Left ventricle myocardium superior (tissue), 1 donor: ENCODE measurements at places on chromosomes 3 and 15. TPM values are rescaled to one million over a fixed set of nuclear protein-coding genes. Genes with fewer than 3 reads are reported as not detected.

Gene PIGZ
- total RNA-seq: 2.8 TPM

Gene SLC25A20
- total RNA-seq: 124 TPM

Gene RABL3
- total RNA-seq: 19.4 TPM

Gene GHSR
- total RNA-seq: not detected

Gene SKOR1
- 0.07 TPM for total RNA-seq

DNA sequence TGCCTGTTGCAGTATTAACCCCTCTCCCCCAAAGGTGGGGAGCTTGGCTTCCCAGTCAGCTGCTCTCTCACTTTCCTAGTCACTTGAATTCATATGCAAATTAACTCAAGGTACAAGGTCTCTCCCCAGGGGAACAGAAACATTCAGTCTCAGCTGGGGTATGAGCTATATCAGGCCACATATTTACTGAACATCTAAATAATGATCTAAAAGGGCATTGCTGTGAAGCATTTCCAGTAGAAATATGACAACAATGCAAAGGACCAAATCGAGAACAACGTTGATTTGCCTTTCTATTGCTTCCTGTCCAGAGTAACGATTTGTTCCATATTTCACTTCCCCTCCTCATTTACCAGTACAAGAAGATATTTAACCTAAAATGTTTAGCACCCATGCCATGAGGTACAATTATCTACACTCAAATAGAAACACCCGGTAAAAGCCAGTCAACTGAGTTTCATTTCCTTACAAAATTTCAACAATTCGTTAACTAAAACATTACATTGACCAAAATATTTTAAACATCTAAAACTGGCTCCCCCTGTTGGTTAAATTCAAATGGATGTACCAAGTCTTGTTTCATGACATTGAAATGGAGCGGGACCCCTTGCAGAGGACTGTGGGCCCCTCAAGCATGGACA, 36.5 kb upstream of the KLHL6 start:
- no peak for DNase-seq

GRCh38 chr15:62440362-62441105, 275.4 kb upstream of the C2CD4B start:
- no peak for DNase-seq

GRCh38 chr15:82572311-82572710, 32.1 kb upstream of the RPS17 start:
- DNase-seq: no peak

GRCh38 chr3:71050538-71051258, 532.8 kb downstream of the FOXP1 start:
- DNase-seq: no peak

GRCh38 chr3:145522893-145523651, 637.9 kb downstream of the PLOD2 start:
- DNase-seq: peak; percentile 23

- no peak for DNase-seq
Observed at GRCh38 chr3:135805752-135806151, 159.8 kb upstream of the PPP2R3A start.

GRCh38 chr15:92877000-92877399, 23.1 kb upstream of the CHD2 start:
- DNase-seq: no peak

DNA sequence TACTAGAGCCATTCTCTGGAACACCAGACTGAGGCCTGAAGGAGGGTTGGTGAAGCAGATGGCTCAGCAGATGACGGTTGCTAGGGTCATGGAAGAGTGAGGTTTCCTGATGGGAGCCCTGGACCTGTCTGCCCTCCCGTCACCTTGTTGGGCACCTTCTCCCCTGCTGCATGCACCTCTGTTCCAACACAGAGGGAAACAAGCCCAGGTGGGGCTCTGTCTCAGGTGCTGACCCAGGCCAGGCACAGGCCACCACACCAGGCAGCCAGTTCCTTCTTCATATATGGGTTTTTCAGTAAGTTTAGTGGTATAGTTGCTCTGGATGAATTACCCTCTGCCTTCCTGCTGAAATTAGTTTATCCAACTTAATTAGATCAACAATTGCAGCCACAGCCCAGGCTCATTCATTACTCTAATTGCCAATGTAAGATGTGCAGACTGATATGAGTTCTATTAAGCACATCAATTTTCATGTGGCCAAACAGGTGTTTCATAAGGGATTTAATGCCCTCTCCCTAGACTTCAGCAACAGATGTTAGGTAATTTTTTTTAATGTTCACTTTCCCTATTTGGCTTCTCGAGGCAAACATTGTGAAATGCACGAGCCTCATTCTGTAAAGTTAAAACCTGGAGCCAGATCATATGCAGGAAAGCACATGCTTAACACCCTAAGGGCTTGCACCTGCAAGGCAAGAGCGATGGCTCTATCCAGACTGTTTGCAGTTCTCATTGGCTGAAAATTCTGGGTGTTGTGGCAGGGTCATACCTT, 174.8 kb downstream of the CHDH start:
- no peak for DNase-seq

DNA sequence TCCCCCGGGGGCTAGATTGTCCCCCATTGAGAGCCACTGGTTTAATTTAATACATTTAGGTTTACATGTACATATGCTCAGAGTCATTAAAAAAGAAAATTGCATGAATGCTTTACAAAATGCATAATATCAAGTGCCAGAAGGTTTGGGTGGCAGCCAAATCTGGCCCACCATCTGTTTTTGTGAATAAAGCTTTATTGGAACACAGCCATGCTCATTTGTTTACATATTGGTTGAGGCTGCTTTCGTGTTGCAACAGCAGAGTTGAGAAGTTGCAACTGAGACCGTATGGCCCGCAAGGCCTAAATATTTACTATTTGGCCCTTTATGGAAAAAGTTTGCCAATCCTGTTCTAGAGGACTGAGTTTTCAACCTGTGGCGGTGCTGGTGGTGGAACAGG, 32.1 kb upstream of the RGMA start:
- DNase-seq: no peak

DNA sequence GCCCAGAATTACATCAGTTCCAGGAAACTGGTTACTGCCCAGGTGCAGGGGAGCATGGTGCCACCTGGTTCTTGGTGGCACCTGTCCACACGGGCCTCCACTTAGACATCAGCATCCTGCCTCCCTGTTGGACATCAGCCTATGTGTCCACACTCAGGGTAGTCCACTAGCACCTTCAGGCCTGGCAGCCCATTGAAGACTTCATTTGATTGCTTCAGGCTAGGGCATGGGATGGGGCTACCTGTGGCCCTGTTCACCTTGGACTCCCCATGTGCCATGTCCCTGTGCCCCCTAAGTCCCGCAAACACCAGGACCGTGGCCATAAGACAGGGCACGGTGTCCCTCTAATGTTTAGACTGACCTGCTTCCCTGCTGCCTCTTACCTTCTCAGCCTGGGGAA, 30.9 kb downstream of the CYP8B1 start:
- no peak for DNase-seq

GRCh38 chr15:60423537-60423936, 25.8 kb upstream of the ANXA2 start:
- DNase-seq: no peak

- DNase-seq: no peak
Observed at GRCh38 chr3:163779396-163780344, 1298.6 kb downstream of the SI start.

DNA sequence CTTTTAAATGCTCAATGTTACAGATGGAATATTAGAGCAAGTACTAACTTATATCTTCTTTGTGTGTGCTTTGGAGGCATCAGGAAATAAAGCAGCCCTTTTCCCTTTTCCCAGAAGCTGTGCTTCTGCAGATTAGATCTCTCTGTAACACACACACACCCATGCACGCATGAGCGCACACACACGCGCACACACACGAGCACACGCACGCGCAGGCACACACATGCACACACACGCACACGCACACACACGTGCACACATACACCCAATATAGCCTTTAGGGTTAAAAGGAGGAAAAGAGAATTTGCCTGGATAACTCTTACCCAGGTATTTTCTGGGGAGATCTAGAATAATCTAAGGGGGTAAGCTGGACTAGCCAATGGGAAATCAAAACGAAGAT, 56.9 kb downstream of the TFRC start:
- DNase-seq: no peak
